Stimulated activated CD4-positive, alpha-beta T cell treated with anti-CD3 and anti-CD28 coated beads, Interleukin-1b, Interleukin-23, amount 100 ng/mL, for 1 hour (primary cell): ENCODE measurements at places on chromosomes 12 and 14.

DNA sequence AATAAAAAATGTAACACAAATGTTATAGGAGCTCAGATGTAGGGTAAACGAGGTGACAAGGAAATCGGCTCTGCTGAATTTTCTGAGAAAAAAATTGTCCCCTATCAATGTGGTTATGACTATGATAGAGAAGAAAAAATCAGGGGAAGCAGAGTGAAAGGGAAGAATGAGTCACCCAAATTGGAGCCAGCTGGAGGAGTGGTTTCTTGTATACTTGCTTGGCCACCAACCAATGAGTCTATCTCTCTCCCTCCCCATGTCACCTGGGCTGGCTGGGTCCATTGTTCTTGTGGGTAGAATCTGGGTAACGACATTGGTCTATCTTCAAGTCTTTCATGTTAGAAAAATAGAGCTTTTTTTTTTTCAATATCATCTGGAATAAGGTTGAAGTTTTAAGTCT is 196.6 kb upstream of the FLRT2 start:
- no peak for DNase-seq

DNA sequence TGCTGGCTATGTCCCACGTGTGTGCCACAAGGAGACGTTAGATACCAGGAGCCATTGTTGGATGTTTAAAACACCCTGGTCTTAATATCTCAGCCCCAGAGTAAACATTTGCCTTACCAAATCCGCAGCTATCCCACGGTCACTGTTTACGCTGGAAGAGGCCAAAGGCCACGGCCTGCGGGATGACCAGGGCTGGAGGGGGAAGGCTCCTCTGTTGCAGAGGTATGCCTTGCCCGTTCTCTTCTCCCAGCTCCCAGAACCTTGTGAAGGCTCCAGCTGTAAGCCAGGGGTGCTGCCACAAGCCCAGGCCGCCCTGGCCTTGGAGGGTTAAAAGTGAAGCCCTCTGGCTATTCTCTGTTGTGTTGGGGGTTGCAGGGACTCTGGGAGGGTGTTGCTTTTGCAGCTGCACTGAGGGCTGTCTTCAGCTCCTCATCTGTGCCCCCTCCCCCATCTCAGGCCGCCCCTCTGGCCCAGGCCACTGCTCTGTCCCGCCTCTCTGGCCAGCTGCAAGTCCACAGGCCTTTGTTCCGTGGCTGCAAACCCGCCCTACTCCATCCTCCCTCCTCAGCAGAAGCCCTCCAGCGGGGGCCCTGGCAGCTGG is 2.5 kb downstream of the PLEKHG3 start:
- no peak for DNase-seq

GRCh38 chr12:49901026-49901425 is 2.7 kb downstream of the FAIM2 start:
- DNase-seq, result no peak

DNA sequence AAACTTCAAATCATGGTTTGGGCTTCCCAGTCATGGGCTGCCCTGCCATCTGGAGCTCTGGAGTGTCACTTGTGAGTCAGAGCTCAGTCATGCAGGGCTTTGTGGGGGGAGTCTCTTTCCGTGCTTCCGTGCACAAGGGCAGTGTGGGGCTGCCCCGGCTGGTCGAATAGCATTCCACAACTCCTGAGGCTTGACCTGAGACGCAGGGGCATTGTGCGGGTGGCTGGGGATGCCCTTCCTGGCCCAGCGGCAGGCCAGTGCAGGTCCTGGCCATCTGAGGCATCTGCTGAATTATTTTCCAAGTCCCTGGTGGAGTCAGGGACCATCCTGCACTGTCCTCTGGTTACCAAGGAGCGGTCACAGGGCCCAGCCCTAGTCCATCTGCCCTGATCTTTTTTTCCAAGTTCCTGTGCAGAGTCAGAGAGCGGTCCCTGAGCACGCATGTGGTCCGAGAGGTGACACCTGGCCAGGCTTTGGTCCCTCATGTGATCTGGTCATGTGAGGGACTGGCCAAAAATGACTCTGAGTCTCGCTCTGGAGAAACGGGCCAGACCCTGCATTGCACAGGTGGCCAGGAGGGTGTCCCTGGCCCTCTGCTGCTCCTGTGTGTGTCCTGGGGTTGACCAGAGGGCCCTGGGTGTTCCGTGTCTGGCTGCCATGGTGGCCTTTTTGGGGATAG is 167.0 kb upstream of the ALG10B start:
- DNase-seq, result no peak

- no peak for DNase-seq
These were observed 18.8 kb downstream of the BCL11B start for GRCh38 chr14:99252940-99253868.

DNA sequence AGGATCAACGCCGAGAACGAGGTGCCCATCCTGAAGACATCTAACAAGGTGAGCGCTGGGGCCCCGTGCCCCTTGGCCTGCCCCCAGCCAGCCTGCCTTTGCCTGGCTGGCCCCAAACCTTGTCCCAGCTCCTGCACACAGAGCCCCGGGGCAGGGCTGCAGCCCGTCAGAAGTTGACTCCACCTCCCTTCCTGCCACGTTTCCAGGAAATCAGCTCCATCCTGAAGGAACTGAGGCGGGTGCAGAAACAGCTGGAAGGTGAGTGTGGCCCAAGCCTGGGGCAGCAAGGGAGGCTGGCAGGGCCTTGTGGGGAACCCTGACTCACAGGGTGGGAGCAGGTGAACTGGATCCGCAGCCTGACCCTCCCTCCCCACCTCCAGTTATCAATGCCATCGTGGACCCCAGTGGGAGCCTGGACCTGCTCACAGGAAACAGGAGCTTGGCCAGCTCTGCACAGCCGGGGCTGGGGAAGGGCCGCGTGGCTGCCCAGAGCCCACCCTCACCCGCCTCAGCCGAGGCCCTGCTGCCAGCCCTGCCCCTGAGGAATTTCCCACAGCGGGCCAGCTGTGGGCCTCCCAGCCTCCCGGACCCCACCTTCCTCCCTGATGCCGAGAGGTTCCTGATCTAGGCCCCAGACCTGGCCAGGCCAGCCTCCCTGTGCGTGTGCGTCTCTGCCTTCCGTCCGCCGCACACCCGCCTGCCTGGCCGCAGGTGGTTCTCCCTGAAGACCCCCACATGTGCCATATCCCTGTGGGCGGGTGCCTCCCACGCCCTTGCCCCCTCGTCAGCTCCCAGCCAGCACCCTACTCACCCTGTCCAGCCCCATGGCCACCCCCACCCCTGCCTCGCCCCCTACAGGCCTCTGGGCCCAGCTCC is 29.5 kb downstream of the CEP170B start:
- DNase-seq, result no peak

- DNase-seq, result no peak
These were observed 21.5 kb upstream of the GNS start for GRCh38 chr12:64780531-64781279.

DNA sequence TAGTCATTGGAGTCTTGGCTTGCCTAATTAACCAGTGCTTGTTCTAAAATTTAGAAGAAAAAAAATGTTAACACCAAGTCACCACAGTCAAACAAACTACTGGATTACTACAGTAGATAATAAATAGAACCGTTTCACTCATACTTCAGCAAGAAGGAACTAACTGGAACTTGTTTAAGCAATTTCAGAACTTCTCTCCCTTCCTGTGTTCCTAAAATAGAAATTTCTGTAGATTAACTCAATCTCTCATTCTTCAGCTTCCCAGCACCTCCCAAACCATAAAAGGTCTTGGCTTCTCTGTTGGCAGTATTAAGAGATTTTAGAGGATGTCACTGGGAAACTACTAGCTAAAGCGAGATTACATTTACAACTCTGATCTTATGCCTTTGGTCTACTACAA is 18.6 kb downstream of the GNS start:
- DNase-seq, result no peak

DNA sequence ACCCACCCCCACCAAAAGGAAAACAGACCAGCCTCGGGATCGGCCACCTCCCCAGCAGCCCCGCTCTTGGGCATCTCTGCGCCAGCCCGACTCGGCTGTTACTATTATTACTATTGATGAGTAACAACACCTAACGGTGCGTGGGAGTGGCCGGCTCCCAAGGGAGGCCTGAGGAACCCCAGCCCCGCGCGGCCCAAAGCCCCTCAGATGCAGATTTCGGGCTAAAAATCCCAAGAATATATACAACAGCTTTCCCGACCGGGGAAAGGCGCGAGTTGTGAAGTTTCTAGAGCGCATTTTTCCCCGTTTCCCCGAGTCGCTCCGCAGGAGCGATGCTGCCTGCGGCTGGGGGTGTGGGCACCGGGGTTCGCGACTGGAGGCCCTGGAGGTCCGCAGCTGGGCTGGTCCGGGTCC is 565 bp downstream of the NT5DC3 start:
- DNase-seq, result no peak

DNA sequence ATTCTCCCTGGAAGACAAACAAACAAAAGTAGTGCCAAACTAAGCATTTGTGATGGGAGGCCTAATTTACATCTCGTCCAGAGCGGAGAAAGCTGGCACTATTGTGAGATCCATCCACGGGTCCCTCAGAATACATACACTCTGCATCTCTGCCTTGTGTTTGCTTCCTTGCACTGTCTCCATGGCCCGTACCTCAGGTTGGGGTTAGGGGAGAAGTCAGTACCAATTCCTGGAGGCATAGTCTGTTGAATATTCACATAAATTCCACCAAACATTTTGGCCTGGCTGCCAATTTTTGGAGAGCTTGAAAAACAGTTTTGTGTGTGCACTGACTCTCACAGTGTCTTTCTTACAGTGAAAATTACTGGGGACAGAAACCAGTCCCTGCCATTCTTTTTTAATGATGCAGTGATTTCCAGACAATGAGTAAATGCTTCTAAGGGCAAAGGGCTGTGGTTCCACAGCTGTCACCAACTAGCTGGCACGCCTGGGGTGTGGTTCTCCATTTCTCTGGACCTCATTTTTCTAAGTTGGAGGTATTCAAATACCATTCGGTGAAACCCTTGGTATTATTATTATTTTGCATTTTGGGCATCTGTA is 119.7 kb upstream of the HIF1A start:
- DNase-seq, result no peak

GRCh38 chr12:95788637-95789036 is 1.9 kb downstream of the NTN4 start:
- no peak for DNase-seq

DNA sequence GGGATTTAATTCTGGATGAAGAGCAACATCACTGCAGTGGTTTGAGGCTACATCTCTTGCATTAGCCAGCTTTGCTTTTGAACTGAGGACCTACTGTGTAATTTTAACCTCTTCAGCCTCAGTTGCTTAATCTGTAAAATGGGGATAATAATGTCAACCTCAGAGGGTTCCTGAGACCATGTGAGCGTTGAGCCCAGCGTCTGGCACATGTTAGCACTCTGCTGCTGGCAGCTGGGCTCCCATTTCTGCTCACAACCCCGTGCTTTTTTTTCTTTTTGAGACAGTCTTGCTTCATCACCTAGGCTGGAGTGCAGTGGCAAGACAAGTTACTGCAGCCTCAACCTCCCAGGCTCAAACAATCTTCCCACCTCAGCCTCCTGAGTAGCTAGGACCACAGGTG is 31.6 kb downstream of the TESC start:
- no peak for DNase-seq
